ENCODE measurements at places on chromosomes 6 and 20. TPM values are rescaled to one million over a fixed set of nuclear protein-coding genes. Genes with fewer than 3 reads are reported as not detected.

- DNase-seq, result no peak
Observed at GRCh38 chr6:156977527-156978291, 200.5 kb downstream of the ARID1B start.

DNA sequence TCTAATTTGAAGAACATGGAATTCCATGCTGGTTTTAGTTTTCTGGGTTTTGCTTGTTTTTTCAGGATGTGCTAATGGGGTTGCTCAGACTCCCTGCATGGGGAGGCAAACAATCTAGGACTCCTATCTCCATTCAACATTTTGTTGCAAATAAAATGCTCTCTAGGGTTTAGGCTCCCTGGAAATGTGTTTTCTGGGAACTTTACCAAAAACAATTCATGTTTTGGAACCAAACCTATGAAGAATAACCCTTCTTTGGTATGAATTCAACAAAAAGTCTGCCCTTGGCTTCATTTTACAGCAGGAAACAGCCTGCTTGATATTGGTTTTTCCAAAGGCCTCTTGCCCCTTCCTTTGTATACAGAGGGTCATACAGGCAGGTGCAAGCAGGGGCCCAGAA is 217.7 kb downstream of the FOXA2 start:
- DNase-seq, result no peak

DNA sequence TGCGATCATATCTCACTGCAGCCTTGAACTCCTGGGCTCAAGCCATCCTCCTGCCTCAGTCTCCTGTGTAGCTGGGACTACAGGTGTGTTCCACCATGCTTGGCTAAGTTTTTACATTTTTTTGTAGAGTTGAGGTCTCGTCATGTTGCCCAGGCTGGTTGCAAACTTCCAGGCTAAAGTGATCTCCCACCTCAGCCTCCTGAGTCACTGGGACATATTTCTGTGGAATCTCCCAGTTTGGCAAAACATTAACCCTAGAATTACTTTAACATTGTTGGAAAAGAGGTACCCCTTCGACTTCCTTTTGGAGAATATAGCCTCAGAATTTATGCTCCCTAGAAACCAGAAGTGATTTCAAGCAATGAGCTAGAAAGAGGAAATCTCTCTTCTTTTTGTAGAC is 57.2 kb downstream of the SHLD1 start:
- DNase-seq, result no peak

DNA sequence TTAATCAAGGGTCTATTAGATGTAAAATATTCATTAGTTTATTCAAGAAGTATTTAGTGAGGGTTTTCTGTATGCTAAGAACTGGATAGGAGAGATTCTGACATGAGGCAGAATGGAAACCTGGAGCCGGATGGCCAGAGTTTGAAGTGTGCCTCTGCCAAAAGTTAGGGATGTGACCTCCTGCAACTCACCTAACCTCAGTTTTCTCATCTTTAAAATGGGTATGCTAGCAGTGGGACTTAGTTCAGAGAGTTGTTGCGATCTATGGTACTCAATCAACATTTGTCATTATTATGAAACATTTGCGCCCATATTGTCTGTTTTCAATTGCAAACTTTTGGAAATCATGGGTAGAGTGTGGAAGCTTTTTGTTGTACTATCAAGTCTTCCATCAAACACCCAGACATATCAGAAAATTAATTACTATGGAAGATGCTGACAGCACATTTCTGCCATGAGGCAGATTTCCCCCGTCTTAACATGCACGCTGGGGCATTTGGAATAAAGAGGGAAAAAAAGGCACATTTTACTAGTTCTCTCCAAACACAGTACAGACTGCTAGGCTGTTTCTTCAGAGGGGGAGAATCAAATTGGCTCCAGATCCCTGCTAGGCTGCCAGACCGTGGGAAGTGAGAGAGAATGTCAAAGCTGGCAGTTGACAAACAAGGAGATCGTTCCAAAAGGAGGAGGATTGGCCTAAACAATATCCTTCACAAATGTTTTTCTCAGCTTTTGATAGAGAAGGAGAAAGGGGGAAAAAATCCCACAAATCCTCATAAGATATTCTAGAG is 205.3 kb upstream of the TSHZ2 start:
- no peak for DNase-seq

DNA sequence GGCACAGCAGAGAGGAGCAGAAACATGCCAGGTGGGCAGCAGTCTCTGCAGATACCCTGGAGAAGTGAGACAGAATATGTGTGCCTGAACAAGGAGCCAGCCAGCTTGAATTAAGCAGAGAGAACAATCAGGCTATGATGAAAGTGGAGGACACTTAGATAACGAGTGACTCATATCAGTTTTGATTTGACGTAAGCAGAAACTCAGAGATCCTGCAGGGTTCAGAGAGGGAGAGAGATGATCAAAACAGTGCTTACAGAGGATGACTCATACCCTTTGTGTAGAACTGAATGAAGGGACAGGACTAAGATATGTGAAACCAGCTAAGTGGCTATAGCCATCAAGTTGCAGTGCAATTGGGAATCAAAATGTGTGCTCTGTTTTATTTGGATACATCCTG is 300.7 kb downstream of the TENT5A start:
- DNase-seq, result no peak

The ULBP3 gene
- total RNA-seq, result 3.4 TPM

The RGS17 gene
- 6.6 TPM for total RNA-seq

- DNase-seq, result no peak
Observed at GRCh38 chr6:110996691-110997090, 14.9 kb downstream of the RPF2 start.

DNA sequence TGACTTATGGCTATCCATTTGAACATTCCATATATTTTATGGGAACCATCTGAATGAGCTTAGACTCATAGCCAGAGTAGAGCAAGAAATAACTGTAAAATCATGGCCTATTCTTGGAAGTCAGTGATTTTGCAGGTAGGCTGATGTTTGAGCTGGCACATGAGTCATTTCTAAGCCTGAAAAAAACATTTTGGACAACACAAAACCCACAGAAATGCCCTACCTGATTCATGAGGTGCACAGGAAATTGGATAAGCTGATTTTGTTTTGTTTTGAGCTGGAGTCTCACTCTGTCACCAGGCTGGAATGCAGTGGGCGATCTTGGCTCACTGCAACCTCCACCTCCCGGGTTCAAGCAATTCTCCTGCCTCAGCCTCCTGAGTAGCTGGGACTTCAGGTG is 443.0 kb downstream of the PKHD1 start:
- DNase-seq, result no peak

GRCh38 chr20:50254466-50255079 is 63.9 kb downstream of the CEBPB start:
- DNase-seq, result no peak

The VWA7 gene
- total RNA-seq, result 0.42 TPM

GRCh38 chr6:107641071-107641470 is 151.2 kb downstream of the SOBP start:
- DNase-seq, result no peak

- no peak for DNase-seq
Observed at GRCh38 chr20:11067359-11067758, 393.6 kb upstream of the JAG1 start.

GRCh38 chr20:44703956-44704488 is 11.1 kb upstream of the CCN5 start:
- no peak for DNase-seq

DNA sequence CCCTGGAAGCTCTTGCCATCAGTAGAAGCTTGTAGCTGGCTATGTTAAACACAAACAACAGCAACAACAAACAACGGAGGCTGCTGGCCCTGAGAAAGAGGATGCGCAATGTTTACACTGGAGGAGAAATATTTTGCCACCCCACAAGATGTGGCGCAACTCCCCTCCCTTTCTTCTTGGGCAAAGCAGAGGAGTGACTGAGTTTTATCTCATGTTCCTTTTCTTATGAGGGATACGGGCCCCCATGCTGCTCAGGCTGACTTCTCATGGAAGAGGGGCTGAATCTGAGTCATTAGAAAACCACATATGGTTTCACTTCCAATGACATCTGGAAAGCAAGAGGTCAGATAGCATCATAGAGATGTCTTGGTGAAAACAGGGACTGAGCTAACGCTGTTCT is 75.9 kb upstream of the HDDC2 start:
- DNase-seq, result no peak

GRCh38 chr6:13667655-13668054 is 44.0 kb downstream of the RANBP9 start:
- no peak for DNase-seq

- no peak for DNase-seq
Observed at GRCh38 chr6:147614501-147614900, 106.0 kb downstream of the SAMD5 start.

The PTGIS gene
- total RNA-seq, result 118 TPM

DNA sequence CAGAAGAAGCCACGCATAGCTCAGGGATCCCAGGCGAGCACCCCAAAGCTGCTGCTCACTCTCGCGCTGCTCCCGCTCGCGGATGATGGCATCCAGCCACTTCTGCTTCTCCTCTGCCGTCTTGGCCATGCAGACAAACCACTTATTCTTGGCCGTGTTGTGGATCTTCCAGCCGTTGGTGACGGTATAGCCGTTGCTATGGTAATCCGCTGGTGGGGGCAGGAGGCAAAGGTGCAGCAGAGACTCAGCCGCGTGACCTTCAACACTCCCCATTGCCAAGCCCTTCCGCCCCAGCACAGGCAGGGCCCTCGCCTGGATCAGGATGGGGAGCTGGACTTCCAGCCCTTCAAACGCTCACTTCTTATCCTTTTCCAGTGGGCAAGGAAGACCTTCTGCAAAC is 136.9 kb downstream of the PREX1 start:
- no peak for DNase-seq

DNA sequence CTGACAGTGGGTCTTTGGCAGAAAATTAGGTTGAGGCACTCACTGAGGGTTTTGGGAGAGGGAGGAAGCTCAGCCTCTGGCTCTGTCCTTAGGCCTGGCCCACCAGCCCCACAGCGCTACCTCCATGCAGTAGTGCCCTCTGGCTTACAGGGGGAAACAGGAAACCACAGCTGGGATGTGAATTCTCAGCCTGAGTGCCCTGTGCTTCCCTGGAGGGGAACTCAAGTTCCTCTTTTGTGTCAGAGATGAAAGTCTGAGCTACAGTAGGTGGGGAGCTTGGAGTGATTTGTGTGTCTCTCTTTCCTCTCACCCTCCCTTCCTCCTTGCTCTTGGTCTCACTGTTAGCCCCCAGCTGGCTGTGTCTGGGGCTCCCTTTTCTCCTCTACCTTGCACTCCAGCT is 48.2 kb upstream of the BLCAP start:
- DNase-seq, result no peak

All from urinary bladder (tissue), 4 donors.